ENCODE measurements at places on chromosomes 5 and 9.

GRCh38 chr9:71783120-71783523 is 14.8 kb upstream of the CEMIP2 start:
- DNase-seq: no peak

- no peak for DNase-seq
Observed at GRCh38 chr9:137406085-137406760, 16.7 kb downstream of the EXD3 start.

GRCh38 chr5:43353668-43354067 is 40.5 kb upstream of the HMGCS1 start:
- DNase-seq: no peak

- no peak for DNase-seq
Observed at GRCh38 chr5:3362606-3362910, 233.1 kb upstream of the IRX1 start.

GRCh38 chr5:169997798-169998197 is 17.5 kb upstream of the INSYN2B start:
- DNase-seq: no peak

- DNase-seq: no peak
Observed at GRCh38 chr9:74107692-74108091, 389.4 kb upstream of the RORB start.

DNA sequence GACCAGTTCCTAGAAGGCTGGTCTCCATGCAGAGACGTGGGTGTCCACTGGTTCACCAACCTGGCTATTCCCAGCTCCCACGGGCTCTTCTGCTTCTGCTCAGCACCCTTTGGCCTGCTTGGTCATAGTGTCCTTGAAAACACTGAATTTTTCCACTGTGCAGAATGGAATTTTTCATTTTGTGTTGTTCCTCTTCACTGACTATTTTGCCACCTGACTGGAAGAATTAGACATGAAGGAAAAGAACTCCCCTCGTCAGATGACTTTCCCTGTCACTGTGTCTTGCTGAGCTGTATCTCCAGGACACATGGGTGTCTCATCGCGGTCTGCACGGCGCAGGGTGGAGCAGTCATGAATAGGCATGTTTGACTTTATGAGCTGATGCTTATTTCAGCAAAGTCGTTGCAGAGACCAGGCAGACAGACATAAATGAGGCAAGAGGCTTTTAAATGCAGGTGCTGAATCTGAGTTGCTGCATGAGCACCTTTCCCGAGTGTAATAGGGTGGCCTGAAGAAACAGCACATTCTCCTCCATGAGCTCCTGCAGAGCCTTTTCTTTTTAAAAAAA is 50.2 kb upstream of the SEMA4D start:
- no peak for DNase-seq

GRCh38 chr5:91182763-91183162 is 200.4 kb downstream of the ARRDC3 start:
- peak; percentile 12 for DNase-seq

GRCh38 chr5:179224741-179225140 is 120.5 kb downstream of the ADAMTS2 start:
- no peak for DNase-seq

- DNase-seq: no peak
Observed at GRCh38 chr9:13570068-13570974, 290.8 kb upstream of the MPDZ start.

DNA sequence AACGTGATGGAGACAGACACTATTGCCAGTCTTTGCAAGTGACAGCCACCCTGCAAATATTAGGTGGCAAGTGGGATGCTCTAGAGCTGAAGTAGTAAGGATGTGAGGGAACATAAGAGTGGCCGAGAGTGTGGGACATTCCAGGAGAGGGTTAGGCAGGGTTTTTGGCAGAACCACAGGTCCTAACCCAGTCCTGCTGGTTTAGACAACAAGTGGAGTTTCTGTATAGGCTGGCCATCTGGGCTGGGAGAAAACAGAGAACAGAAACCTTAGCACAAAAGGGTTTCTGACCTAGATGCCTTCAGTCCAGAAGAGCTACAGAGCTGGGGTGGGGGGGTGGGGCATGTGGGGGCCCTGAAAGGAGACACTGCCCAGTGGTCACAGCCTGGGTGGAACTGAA is 107.4 kb downstream of the TMEM174 start:
- no peak for DNase-seq

- DNase-seq: peak; percentile 64
Observed at GRCh38 chr5:124747791-124748686, 1.6 kb upstream of the ZNF608 start.

DNA sequence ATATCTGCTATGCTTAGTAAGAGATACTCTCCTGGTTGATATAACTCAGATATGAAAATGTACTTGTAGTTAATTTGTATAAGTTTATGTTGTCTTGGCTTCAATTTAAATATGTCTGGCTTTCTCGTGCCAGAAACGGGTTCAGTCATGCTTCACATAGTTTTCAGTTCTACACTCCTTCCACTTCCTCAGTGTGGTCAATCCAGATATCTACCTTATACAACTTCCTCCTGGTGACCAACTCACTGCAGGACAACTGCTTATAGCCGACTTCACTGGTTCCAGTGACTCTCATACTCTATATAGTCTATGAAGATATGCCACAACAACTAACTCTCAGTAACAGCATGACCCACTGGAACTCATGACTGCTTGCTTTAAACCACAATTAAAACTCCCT is 690.4 kb downstream of the SLCO4C1 start:
- no peak for DNase-seq

DNA sequence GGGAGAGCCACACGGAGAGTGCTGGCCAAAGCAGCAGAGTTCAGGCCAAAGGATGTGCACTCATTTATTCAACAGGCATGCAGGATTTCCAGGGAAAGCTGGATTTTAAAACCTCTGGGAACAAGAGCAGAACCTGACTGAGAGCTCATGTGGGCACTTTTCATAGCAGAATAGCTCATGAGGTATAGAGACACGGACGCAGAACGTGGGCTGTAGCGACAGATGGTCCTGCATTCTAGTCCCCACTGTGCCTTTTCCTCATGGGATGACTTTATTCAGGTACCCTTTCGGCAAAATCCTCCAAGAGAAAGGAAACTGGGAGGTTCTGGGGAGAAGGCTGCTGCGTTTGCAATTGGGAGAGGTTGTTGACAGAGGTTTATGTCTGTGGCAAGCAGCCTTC is 5.4 kb downstream of the IL4 start:
- no peak for DNase-seq

GRCh38 chr9:36426945-36427344 is 26.9 kb upstream of the RNF38 start:
- DNase-seq: no peak

DNA sequence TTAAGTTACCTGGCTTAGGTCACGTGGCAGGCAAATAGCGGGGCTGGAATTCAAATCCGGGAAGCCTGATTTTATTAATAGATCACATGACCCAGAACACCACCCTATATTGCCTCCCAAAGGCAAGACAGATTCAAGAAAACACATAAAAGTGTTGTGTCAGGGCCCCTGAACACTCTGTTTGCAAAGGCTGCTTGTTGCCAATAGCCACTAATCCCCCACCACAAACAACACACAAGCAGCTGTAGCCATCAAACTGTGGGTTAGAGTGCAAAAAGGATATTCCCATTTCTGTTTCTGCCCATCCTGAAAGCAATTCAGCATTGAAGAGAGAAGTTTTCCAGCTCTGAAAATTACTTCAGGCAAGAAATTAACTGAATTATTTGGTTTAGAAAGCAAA is 358.9 kb upstream of the RFX3 start:
- DNase-seq: peak; percentile 82

All from NCI-H82 (cell line).